ENCODE measurements at places on chromosomes 12 and 14.

DNA sequence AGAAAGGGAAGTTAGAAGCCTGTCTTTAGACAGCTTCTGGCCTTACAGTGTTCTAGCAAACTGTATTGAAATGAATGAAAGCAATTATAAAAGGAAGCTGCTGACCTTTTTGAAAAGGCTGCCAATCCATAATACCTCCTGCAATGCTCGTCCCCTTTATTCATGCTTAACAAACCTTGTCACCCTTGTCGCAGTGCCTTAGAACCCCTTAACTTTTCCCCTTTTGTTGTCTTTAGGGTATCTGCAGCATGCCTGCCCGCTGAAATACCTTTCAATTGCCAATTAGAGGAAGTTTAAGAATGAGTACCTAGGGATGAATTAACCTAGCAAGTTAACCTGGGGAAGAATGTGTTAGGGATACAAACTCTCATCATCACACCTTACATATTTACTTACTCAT lies 731.2 kb downstream of the RERGL start:
- DNase-seq = no peak

DNA sequence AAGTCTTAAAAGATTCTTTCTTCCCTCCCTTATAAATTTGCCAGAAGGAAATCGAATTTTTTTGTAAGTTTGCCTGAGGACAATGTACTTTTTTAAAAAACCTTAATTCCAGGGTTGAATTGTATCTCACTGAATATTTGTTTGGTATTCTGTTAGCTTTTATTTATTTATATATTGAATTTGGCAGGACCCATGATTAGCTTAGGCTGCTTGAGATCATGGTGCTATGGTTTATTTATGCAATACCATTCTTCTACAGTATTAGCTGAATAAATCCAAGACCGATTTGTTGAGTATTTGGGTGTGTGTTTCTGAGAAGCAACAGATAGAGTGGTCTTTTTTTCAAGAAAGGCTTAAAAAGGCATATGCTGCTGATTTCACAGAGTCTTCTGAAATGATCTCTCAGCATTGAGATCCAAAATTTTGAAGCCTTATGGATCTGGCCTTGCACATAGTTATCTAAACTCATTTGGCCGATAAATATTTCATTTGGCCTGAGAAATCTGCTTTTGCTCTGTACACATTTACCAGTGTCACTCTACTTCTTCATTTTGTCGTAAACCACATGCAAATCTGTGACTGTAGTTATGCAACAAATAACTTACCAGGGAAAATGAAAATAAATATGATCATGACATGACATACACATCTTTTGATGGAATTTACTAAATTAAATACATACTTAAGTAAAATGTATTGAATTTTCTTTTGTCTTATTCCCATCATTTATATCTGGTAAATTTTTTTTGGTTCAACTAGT lies 265.8 kb upstream of the FLRT2 start:
- no peak for DNase-seq

DNA sequence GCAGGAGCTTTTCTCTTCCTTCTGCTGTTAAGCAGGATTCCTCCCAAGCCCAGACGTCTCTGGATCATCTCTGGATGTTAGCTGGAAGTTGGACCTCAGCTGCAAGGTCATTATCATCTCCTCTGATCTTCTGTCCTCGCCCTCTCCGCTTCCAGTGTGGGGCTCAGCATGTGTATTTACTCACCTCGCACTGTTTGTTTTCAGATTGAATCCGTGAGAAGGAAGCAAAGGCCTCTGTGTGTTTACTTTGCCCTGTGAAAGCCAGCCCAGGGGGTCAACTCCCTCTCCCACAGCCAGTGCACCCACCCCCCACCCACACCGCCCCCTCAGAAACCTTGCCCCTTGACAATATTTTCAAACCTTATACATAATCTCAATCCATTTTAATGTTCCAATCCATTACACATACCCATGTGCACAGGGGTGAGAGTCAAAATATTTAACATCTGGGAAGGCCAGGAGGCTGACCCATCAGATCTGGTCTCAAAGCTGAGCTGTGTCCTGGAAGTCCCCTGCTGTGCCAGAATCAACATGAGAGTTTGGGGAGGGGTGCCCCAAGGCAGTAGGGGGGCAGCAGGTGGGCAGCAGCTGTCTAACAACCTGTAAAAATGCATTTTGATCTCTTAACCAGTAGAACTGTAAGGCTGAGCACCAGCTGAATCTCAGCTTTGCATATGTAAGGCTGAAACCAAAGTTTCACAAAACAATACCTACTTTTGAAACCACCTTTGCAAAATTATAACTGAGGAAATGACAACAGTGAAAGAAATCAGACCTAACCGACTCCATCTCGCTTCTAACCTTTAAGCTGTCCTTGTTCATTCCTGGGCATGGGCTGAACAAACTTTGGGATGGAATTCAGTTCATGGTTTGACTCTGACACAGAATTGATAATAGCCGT lies 157.9 kb downstream of the ZNF664 start:
- DNase-seq = no peak

DNA sequence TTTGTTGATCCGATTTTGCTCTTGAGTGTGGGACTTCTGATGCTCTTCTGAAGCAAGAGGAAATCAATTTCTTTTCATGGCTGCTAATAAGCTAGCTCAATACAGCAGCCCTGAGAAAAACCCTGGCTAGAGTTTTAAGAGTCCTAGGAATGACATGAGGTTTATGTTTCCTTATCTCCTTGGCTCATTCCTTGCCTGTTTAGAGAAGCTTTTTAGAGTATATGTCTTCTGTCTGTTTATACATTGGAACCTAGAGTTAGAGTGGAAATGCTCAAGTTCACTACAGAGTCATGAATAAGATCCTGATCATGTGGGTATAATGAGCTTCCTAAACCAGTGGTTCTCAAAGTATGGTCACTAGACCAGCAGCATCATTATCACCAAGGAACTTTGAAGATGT lies 34.5 kb downstream of the SMOC1 start:
- DNase-seq = no peak

- DNase-seq = no peak
Observed at GRCh38 chr12:109642506-109643132, 69.0 kb downstream of the MVK start.

GRCh38 chr14:80587096-80587724 lies 354.3 kb downstream of the CEP128 start:
- DNase-seq = no peak

GRCh38 chr14:58785701-58786100 lies 147.9 kb downstream of the DACT1 start:
- DNase-seq = no peak

DNA sequence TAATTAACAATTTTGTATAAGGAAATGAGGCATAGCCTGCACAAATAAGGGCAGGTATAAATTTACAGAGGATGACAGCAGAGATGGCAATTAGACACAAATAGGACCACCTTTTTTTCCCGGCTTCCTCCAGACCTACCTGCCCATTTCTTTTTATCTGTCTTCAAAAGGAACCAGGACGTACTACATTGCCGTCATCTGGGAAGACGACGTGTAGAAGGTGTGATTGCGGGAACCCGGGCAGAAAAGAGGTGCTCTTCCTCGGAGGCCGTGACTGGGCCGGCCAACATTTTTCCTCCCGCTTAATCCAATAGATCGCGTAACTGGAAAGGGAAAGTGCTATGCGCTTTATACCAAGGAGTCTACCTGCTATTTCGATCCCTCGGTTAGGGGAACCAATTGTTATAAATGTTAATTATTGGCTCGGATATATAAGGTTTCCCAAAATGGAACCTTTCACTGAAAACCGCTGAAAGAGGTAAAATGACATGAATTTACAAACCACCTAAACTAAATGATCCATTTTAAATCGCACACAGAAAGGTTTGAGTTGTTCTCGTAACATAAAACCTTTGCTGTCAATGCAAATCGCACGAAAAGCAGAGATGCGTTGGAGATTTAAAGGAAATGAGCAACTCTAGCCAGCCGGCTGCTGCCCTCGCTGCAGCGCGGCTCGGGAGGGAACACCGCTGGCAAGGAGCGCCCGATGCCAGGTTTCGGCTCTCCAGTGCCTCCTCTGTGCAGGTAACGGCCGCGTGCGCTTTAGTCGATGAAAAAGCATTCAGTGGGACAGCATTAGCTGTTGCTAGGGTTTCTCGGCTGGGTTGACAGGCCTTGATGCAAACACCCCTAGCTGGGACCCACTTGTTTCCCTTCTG lies 2.8 kb upstream of the SIX1 start:
- DNase-seq = no peak

- DNase-seq = no peak
Observed at GRCh38 chr14:94473666-94474410, 2.2 kb downstream of the SERPINA9 start.

- DNase-seq = no peak
Observed at GRCh38 chr12:3177778-3178425, 100.7 kb downstream of the TSPAN9 start.

GRCh38 chr12:19158923-19159322 lies 29.4 kb downstream of the PLEKHA5 start:
- no peak for DNase-seq

GRCh38 chr12:25301798-25302197 lies 51.1 kb upstream of the KRAS start:
- no peak for DNase-seq

DNA sequence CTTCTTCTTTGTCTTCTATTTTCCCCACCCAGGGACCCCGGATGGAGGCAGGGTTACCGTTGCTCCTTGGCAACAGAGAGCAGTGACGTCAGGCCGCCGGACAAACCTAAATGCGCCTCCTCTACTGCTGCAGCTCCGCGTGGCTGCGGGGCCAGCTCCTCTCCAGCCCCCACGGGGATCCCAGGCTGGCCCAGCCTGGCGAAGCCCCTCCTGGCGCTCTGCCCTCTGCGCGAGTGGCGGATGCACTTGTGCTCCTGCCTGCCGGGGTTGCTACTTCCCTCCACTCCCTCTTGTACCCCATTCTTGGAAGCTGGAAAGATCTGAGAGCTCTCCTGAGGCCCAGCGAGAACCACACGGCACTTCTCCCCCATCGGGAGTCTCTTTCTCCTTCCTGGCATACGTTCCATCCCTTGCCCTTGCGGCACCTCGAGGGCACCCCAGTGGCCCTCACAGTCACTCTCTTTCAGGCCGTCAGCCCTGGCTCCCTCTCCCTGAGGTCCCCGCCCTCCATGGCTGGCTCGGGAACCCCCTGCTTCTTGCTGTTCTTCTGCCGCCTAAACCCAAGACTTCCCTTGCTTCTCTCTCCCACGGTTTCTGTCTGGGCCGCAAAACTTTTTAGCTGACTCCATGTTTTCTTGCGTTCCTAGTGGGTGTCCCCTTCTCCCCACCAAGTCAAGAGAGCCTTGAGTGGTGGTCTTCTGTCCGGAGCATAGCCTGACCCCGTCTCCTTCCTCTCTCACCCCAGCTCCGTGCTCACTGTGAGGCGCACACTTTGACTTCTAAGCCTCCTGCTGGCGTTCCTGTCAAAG lies 121.7 kb downstream of the PAPOLA start:
- no peak for DNase-seq

DNA sequence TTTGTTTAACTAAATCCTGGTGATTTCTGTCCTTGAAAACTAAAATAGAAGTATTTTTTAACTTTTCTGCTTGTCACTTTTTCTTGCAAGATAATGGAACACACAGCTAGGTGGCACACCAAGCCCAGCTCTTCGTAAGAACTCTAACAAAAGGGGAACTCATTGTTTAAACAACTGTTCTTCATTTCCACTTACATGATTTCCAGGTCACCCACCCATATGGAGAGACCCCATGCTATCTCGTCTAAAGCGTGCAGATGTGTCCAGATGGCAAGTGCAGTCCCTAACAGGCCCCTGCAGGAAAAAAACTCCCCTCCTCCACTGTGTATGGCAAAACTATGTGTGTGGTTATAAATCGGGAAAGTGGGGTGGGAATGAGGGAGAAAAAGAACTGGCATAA lies 43.3 kb upstream of the NT5DC3 start:
- no peak for DNase-seq

GRCh38 chr12:51932218-51933076 lies 19.1 kb upstream of the ACVR1B start:
- DNase-seq = no peak

- no peak for DNase-seq
Observed at GRCh38 chr12:26770239-26771070, 62.5 kb downstream of the ITPR2 start.

DNA sequence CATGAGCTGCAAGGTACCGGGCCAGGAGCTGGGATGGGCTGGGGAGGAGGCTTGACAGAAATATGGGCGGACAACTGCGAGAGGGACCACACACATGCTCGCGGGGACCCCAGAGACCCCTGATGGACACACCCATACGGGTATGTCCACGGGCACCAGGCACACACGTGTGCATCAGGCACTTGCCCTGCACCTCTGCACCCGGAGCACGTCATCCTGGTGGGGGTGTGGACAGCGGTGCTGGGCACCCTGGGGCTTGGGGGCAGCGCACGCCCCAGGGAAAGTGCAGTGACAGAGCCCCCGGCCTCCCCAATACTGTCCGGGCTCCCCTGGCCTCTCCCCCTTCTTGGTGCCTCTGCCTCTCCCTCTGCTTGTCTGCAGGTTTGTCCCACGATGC lies 1.7 kb upstream of the CRIP1 start:
- no peak for DNase-seq

DNA sequence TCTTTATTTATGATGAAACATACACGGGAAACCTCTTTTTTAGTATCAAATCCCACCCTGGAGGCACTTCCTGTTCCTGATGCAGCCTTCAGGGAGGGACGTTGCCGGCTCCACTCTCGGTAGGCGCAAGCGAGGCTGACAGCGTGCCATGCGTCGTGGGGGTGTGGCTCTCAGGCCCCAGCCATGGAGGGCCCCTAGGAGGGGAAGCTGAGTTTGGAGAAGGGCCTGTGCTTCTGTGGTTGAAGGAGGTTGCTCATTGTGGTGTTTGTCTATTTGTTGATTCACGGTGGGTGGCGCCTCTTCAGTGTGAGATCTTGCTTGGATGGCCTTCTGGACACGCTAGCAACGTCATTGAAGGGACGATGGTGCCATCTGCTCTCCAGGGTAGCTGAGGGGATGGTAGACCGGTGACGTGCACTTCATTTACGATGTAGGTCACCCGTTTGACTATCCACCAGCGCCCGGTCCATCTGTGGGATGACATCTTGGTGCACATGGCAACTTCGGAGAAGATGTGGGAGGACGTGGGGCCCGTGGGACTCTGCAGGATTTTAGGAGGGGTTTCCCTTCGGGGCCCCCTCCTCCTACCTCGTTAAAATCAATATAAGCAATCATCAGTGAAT lies 126.3 kb upstream of the RTL1 start:
- no peak for DNase-seq

GRCh38 chr14:31543969-31544799 lies 17.0 kb upstream of the NUBPL start:
- no peak for DNase-seq

- DNase-seq = no peak
Observed at GRCh38 chr12:63045020-63045860, 105.8 kb downstream of the AVPR1A start.

DNA sequence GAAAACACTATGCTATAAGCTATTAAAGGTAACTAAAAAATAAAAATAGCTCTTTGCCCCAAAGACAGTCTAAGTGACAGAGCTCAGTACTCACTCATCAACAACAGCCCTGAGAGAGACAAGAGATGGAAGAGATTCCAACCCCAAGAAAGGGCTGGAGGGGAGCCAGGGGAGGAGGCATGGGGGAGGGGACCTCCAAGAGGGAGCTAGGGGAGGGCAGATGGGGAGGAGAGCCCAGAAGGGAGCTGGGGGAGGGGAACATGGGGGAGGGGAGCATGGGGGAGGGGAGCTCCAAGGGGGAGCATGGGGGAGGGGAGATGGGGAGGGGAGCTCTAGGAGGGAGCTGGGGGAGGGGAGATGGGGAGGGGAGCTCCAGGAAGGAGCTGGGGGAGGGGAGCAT lies 7.7 kb downstream of the SSH1 start:
- no peak for DNase-seq

- no peak for DNase-seq
Observed at GRCh38 chr14:100755649-100756048, 29.0 kb downstream of the DLK1 start.

- no peak for DNase-seq
Observed at GRCh38 chr12:21323736-21324135, 11.0 kb downstream of the SLCO1A2 start.

- DNase-seq = no peak
Observed at GRCh38 chr14:77043984-77044485, 15.5 kb upstream of the IRF2BPL start.

All from stimulated activated CD4-positive, alpha-beta T cell treated with anti-CD3 and anti-CD28 coated beads, Interleukin-12 subunit alpha, Interleukin-12 subunit beta, amount 100 ng/mL, for 48 hours (primary cell).